Left lobe of liver (tissue), 2 donors: ENCODE measurements at places on chromosomes 2 and 18. TPM values are rescaled to one million over a fixed set of nuclear protein-coding genes. Genes with fewer than 3 reads are reported as not detected.

- no peak for DNase-seq
Measured at GRCh38 chr2:1611886-1612285, 132.4 kb downstream of the PXDN start.

The SGPP2 gene
- 0.23 TPM for total RNA-seq

GRCh38 chr2:133485868-133486267 is 82.4 kb downstream of the NCKAP5 start:
- no peak for DNase-seq

DNA sequence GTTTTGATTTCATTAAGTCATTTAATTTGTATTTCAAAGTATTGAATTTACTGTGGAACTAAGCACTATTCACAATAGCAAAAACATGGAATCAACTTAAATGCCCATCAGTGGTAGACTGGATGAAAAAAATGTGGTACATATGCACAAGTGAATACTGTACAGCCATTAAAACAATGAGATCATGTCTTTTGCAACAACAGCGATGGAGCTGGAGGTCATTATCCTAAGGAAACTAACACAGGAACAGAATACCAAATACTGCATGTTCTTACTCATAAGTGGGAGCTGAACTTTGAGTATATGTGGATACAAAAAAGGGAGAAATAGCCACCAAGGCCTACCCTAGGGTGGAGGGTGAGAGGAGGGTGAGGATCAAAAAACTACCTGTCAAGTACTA is 164.4 kb downstream of the BABAM2 start:
- DNase-seq = no peak

- DNase-seq = no peak
Measured at GRCh38 chr2:33210626-33211025, 263.9 kb downstream of the LTBP1 start.

The COLEC11 gene
- total RNA-seq = 40.1 TPM

- peak; percentile 92 for DNase-seq
Measured at GRCh38 chr18:50194631-50195532, at the start of gene MYO5B. TSS of gene MYO5B (minus strand) at chr18:50195147. CDS start at chr18:50194793, 354 bp downstream.

DNA sequence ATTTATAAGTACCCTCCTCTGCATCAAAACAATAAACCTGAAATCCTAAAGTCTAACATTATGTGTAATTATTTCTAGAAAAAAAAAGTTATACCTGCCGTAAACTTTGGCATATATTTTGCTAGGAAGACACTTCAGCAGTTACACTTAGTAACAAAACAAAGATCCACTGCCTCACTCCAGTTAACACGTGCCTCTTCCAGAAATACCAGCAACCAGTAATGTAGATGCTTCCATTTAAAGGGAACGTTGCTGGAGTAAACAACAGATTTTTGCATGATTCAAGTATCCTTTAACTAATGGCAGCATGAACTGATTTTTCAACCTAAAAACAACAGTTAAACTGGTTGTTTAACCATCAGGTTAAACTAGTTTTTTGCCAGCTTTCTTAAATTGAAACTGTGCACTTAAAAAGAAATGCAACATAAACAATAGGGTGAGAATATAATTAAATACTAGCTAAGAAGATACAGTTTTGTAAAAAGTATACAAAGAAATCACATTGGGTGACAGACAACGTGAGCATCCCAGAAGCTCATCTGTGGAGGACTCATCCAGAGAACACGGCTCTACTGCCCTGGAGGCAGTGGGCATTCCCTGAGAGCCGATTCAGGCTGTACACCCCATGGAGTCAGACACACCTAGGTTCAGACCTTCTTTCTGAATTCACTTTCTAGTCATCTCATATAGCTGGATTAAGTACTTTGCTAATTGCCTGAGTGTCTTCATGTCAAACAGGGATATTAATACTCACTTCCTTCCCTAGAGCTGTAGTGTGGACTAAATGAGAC is 22.3 kb downstream of the MGAT4A start:
- no peak for DNase-seq

GRCh38 chr2:134127496-134127895 is 126.4 kb upstream of the MGAT5 start:
- DNase-seq = no peak

- DNase-seq = no peak
Measured at GRCh38 chr2:162254236-162254871, 11.1 kb upstream of the FAP start.

DNA sequence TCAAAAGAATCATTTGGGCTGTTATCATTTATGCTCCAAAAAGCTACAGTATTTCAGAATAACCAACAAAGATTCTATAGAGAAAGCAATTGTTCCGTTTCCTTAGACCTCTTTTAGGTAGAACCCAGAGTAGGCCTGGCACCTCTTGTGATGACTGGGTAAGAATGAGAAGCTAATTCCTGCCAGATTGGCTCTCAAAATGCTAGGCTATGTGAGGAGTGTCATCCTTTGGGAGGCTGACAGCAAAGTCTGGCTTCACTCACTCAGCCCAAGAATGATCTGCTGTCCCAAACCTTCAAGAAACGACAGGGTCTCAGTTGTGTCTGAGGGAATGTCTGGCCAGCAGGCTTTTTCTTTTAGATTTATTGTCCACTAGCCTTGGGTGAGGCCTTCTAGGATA is 4.5 kb downstream of the CERS6 start:
- no peak for DNase-seq

- DNase-seq = no peak
Measured at GRCh38 chr2:119076713-119077112, 81.8 kb downstream of the C1QL2 start.

DNA sequence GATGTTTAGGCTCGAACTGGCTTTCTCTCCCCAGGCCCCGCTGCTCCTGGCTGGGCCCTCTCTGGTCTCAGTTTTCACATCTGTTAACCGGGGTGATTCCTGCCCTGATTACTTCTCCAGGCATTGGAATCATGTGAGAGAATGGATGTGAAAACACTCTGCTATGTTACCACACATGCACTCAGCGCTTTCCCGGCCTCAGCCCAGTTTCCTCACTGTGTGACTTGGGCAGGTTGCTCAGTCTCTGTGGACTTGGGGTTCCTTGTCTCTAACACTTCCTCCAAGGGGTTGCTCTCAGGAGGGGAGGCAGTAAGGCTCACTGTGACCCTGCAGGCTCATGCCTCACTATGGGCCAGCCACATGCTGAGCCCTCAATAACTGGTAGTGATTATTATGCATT is 230.4 kb upstream of the HS6ST1 start:
- DNase-seq = peak; percentile 11

The ANKRD62 gene
- total RNA-seq = not detected

The MYCN gene
- 0.73 TPM for total RNA-seq

The SERPINB4 gene
- total RNA-seq = not detected

The ABCG5 gene
- 57.0 TPM for total RNA-seq

The PTH2R gene
- total RNA-seq = 0.18 TPM

- no peak for DNase-seq
Measured at GRCh38 chr18:76565238-76566173, 70.5 kb upstream of the ZNF516 start.

DNA sequence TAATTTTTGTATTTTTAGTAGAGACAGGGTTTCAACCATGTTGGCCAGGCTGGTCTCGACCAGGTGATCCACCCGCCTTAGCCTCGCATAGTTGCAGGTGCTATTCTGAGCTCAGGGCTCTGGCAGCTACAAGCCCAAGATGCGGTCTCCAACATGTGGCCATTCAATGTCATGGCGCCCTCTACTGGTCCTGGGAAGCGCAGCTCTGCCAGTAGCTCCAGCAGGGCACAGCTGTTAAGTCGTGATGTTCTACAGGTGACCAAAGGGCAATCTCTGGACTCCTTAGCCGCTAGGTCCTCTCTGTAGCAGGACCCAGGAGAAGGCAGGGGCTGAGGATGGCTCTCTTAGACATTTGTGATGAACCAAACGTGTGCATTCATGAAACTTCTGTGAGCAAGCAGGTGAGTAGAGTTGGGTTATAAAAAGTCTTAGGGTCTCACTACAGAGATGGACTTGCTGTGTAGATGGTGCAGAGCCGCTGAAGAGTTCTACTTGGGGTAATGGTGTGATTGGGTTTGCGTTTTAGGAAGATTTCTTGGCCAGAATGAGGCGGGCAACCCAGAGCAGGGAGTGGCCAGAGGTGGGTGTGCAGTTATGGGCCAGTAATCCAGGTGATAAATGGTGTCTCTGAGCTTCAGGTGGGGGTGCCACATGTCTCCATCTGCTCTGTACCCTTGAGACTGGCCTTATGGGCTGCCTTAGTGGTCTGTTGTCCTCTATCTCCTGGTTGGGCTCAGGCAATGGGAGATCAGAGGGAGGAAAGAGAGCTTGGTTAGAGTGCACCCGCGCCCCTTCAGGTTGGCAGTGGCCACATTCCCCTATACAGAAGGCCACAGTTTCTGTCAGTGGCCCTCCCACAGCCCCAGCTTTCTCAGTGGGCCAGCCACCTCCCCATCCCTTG is 31.0 kb downstream of the IL37 start:
- peak; percentile 77 for DNase-seq

DNA sequence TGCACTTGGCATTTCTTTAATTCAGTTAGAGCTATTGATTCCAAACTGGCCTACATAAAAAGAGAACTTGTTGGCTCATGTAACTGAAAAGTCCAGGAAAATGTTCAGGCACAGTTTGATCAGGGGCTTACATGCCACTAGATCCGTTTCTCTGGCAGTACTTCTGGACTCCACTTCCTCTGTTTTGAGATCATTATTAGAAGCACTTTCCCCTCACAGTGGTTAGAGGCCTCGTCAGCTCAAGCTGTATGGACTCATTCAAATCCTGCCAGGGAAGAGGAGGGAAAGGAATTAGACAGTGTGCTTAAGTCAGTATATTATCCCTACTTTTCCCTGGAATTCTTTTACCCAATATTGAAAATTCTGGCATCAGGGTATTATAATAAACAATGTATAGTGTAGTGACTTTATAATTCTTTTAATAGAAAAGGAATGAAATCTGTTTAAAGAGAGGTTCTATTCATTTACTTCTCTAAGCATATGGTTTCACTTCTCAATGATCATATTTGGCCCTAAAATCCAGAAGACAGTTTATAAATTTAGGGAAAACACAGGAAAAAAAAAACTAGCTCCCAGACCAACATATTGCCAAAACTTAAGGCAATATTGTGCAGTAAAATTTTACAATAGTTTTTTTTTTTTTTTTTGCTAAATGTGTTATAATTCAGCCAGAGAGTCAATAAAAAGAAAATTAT is 92.0 kb downstream of the ARMC9 start:
- DNase-seq = no peak

The HOXD3 gene
- total RNA-seq = not detected

The UGT1A3 gene
- total RNA-seq = 52.8 TPM

GRCh38 chr2:152743002-152743401 is 24.6 kb downstream of the ARL6IP6 start:
- no peak for DNase-seq

The KIF1A gene
- 1.1 TPM for total RNA-seq

The ALLC gene
- total RNA-seq = 0.20 TPM

DNA sequence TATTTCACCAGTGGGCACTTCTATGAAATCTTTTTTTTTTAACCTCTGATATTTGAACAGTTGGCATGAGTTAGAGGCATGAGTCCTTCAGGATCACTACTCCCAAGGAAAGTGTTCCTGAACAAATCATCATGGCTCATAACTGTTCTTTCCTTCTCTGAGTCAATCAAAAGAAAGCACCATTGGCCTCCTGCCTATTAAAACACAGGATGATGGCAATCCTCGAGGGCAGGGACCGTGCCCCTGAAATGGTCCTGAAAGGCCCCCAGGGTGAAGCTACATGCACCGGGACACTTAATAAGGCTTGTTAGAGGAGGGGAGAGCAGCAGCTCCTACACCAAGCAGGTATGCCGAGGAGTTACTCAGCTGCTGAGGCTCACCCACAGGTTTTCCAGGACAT is 43.5 kb downstream of the SLC14A2 start:
- no peak for DNase-seq

The KCNG2 gene
- not detected for total RNA-seq

DNA sequence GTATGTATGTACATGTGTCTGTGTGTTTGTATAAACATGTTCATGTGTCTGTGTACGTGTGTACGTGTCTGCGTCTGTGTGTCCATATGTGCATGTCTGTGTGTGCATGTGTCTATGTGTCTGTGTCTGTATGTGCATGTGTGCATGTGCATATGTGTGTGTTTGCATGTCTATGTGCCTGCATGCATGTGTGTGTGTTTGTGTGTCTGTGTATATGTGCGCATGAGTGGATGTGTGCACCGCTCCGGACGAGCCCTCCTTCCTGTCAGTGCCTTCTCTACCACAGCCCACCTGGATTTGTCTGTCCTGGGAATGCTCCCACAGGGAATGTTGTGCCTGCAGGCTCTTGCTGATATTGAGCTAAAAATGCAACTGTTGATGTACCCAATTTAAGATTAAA is 113.3 kb upstream of the EPC2 start:
- no peak for DNase-seq

- no peak for DNase-seq
Measured at GRCh38 chr2:118975133-118975532, 33.1 kb downstream of the MARCO start.

The DSG2 gene
- total RNA-seq = 10.9 TPM

DNA sequence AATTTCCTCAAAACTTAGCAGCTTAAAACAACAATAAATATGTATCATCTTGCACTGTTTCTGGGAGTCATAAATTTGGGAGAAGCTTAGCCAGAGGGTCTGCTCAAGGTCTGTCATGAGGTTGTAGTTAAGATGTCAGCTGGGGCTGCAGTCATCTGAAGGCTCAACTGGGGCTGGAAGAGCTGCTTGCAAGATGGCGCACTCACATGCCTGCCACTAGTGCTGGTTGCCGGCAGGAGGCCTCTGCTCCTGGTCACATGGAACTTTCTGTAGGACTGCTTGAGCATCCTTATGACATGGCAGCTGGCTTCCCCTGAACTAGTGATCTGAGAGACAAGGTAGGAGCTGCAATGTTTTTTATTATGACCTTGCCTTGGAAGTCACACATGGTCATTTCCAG is 215.5 kb upstream of the HAAO start:
- DNase-seq = peak; percentile 7

The FOSL2 gene
- 9.3 TPM for total RNA-seq

GRCh38 chr2:43343573-43344304 is 117.3 kb upstream of the ZFP36L2 start:
- peak; percentile 75 for DNase-seq

DNA sequence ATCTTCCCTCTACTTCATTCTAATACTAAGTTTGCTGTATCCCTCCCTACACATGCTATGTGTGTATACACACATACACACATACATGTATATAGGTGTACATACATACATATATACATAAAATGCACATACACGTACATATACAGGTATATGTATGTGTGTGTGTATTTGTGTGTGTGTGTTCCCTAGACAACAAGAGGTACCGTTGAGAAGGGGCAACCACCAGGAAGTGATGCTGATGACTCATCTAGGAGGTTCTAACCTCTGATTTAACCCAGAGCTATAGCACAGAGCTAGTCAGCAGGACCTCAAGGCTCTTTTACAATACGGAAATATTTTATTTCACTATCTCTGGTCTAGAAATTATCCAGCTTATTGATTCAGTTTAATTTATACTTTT is 139.2 kb downstream of the LAMA3 start:
- DNase-seq = no peak

The FEV gene
- total RNA-seq = not detected
